ENCODE measurements at places on chromosomes 7 and 10. TPM values are rescaled to one million over a fixed set of nuclear protein-coding genes. Genes with fewer than 3 reads are reported as not detected.

The CCDC201 gene
- not detected for total RNA-seq

The ASB10 gene
- not detected for total RNA-seq

The ATP6V0A4 gene
- not detected for total RNA-seq

The ETV1 gene
- total RNA-seq: 20.8 TPM

The ELN gene
- total RNA-seq: 2.3 TPM

The CALN1 gene
- not detected for total RNA-seq

The CRTAC1 gene
- not detected for total RNA-seq

The FGFBP3 gene
- total RNA-seq: 2.2 TPM
